Naive thymus-derived CD4-positive, alpha-beta T cell (primary cell): ENCODE measurements at places on chromosomes 7 and 10. TPM values are rescaled to one million over a fixed set of nuclear protein-coding genes. Genes with fewer than 3 reads are reported as not detected.

DNA sequence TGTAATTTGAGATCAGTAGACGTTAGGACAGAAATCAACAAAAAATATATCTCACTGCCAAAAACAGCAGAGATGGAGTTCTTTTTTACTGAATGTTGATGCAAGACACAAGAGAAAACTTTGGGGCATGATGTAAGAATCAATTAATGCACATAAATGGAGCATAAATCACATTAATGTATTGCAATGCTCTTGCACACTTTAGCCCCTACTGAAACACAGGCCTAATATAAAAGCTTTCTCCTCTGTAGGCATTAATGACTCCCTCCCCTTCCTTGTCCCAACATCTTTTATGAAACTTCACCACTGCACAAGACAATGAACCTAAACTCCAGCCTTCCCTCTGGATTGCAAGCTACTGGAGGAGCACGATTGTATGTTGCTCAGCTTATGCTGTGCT lies 58.8 kb downstream of the CACNA2D1 start:
- no peak for DNase-seq

DNA sequence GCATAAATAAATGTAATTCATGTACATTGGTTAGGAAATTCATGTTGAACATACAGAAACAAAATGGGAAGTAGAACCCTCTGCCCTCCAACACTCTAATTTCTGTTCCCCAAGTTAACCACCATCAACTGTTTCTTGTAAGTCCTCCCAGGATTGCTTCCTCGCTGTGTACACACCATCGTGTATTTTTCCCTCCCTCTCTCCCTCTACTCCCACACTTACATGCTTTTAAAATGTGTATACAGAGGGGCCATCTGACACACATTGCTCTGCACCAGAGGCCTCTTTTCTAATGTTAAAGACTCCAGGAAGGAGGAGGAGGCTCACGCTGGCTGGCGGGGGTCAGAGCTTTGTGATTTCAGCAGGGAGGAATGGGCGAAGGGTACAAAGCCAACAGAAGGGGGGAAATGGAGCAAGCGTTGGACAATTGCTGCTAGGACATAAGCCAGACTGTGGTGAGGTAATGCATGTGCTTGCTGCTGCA lies 1.9 kb upstream of the EPHA1 start:
- DNase-seq = no peak

The SBDS gene
- 101 TPM for polyA plus RNA-seq

- no peak for DNase-seq
Measured at GRCh38 chr7:157757211-157757610, 420.4 kb downstream of the DNAJB6 start.
